ENCODE measurements at places on chromosomes 2 and 18.

GRCh38 chr2:212392043-212392442, 146.6 kb downstream of the ERBB4 start:
- DNase-seq = no peak

GRCh38 chr2:218734190-218734975, 23.7 kb downstream of the TTLL4 start:
- no peak for DNase-seq

GRCh38 chr2:176729706-176730569, 460.7 kb downstream of the MTX2 start:
- no peak for DNase-seq

GRCh38 chr2:148524519-148524919, 120.0 kb upstream of the EPC2 start:
- peak; percentile 41 for DNase-seq

- DNase-seq = no peak
These were observed 194.4 kb upstream of the SPRED2 start for GRCh38 chr2:65626831-65627230.

DNA sequence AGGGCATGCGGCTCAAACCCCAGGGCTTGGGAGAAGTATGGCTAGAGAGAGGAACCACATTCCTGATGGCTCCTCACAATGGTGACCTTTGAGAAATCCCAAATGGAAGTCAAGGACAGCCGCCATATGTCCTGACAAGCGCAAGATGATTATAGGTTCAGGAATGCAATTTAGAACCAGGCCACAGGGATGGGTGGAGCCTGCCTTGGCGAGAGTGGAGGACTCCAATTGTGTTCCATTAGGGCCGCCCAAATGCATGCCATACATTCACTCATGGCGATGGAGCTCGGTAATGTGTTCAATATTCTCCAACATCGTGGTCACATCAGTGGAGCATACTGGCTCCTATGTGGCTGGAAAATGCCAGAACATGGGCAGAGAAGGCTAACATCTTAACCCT, 662.9 kb upstream of the ID2 start:
- no peak for DNase-seq

- DNase-seq = peak; percentile 87
These were observed at the start of gene SCRN3 for GRCh38 chr2:174395284-174395968. TSS of gene SCRN3 (plus strand) at chr2:174395730. CDS start at chr2:174398284, 2,554 bp downstream.

DNA sequence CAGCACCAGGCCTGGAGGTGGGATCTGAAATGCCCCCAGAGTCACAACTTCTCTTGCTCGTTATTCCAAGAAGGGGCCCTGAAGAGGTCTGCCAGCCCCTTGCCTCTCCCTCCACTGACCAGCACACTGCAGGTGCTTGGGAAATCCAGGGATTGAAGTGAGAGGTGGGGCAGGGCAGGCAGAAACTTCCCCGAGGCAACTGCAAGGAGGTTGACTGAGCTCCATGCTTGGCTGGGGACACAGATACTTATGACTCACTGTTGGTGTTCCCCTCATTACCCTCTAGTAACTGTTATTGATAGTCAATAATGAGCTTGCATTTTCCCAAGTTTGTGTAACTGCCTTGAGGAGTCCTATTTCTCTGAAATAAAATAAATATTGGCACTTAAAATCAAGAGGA, 47.5 kb downstream of the MARCO start:
- DNase-seq = no peak

GRCh38 chr2:61853086-61853846, 594 bp downstream of the FAM161A start:
- DNase-seq = peak; percentile 15

DNA sequence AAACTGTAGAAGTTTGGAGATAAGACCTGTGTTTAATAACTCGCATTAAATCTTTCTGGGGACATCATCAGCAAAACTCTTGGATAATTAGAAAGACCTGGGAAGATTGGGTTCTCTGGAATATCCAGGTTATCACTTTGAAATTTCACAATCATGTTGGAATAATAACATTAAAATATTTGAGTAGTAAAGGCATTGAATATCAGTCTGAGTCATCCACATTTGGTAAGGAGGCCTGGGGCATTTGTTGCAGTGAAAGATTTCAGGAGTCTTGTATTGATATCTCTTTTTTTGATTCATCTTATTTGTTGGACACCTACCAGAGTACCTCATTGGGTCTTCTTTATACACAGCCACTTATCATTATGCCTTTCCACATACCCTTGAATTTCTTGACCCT, 95.9 kb downstream of the EPB41L5 start:
- DNase-seq = no peak

- peak; percentile 68 for DNase-seq
These were observed 9.1 kb upstream of the ARID5A start for GRCh38 chr2:96527286-96528005.

DNA sequence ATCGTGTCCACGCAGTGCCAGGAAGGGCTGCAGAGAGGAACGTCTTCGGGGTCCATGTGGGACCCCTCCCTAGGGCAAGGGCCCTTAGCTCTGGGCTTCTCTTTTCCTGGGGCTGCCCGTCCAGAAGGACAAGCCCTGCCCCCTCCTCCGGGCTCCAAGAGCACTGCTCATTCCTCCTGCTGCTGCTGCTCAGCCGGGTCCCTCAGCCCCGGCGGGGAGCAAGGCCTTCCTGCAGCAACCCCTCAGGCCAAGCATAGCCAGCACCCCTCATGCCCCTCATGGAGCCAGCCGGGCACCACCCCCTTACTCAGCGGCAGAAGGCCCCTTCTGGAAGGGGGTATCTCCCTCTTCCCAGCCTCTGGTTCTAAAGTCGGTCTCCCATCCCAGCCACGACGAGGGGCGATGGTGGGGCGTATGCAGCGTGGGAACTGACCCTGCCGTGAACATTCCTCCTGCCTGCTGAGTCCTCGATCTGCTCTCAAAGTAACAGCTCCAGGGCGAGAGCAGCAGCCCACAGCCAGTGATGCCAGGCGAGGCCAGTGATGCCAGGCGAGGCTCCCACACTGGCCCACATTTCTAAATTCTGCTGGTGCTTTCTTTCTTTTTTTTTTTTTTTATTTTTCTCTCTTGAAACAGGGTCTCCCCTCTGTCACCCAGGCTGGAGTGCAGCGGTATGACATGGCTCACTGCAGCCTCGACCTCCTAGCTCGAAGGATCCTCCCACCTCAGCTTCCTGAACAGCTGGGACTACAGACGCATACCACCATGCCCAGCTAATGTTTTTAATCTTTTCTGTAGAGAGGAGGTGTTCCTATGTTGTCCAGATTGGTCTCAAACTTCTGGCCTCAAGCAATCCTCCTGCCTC, 99.7 kb downstream of the HDAC4 start:
- no peak for DNase-seq

- DNase-seq = no peak
These were observed 128.6 kb downstream of the ZNF532 start for GRCh38 chr18:58993260-58993659.

DNA sequence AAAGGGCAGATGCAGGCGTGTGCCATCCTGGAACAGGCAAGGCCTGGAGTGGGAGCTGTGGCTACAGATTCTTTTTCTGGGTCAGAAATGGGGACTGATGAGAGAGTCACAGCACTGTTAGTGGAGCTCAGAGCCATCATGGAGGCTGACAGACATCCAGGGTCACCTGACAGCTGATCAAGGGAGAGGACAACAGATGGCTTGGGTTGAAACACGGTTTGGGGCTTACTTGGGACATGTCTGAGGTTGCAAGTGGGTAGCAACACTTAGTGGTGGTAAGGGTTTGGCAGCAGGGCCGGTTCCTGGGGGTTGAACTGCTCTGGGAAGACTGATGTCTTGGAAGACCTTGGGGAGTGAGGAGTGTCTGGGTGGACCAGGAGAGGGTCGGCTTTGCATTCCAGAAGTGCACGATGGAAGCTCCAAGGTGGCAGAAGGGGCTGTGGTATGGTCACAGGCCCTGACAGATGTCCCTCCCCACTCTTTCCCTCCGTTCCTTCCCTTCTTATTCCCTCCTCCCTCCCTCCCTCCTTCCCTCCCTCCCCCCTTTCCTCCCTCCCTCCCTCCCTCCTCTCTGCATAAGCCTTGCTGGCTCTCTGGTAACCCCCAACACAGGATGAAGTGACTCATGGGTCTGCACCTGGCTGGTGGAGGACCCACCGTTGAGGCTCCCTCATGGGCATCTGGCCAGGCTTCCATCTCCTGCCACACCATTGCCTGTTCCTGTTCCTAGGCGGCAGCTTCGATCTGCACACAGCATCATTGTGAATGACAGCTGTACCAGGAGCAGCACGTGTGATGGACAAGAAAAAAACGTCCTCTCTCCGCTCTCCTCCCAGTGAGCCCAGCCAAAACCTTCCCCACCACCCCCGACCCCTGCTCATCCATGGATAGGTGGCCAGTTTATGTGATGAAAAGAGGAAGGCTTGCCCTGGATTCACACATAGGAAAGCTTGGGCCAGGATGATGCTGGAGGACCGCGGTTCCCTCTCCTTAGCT, 63.8 kb upstream of the RPL31 start:
- DNase-seq = no peak

DNA sequence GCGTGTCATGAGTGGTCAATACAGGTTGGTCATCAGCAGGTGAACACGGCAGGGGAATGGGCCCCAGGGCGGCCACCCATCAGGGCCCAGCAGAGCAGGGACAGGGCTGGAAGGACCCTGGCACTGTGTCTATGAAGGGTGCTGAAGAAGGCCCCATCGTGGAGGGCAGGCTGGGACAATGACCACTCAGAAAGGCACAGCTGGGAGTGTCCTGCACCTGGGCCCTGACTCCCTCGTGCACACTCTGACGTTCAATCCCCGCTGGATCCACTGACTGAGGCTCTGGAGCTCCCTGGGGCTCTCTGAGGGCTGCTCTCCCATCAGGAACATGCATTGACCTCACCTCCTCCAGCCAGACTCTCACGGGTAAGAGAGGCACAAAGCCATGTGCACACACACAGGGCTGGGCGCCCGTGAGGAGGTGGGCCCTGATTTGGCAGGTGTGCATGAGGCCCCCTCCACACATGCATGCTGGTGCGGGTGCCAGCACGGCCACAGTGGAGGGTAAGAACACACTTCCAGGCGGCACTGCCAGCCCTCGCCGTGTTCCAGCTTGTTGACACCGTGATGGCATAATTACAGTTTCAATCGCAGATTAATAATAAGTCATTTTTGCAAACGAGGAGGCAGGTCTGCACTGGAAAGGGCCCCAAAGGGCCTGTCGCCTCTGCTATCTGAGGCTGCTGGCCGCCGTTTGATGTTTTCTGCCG, 58.5 kb downstream of the SMAD7 start:
- DNase-seq = no peak

GRCh38 chr2:12008425-12009061, 262.1 kb downstream of the LPIN1 start:
- DNase-seq = peak; percentile 80

- DNase-seq = no peak
These were observed 174.8 kb downstream of the HDAC4 start for GRCh38 chr2:239225871-239226561.

- DNase-seq = no peak
These were observed 30.0 kb upstream of the NFATC1 start for GRCh38 chr18:79365701-79366100.

GRCh38 chr2:76985387-76986136, 536.6 kb downstream of the LRRTM4 start:
- no peak for DNase-seq

GRCh38 chr2:219254590-219255201, 978 bp upstream of the TUBA4A start:
- peak; percentile 68 for DNase-seq

DNA sequence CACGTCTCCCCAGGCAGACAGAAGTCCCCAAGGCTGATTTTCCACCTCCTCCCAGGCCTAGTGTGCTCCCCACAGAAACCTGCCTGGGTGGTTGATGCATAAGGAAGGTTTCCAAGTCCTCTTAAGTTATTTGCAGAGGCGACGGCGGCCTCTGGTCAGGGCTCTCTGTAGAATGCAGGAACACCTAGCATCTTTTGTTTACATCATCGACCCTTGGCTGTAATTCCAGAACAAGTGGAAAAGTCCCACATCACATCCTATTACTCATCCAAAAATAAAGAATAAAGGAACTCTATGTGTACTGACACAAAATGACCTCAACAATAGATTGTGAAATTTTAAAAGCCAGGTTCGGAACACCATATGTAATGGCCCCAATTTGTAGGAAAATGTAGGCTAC, 211.1 kb downstream of the ALPK2 start:
- no peak for DNase-seq

- no peak for DNase-seq
These were observed 440.5 kb downstream of the NUP35 start for GRCh38 chr2:183564726-183565125.

DNA sequence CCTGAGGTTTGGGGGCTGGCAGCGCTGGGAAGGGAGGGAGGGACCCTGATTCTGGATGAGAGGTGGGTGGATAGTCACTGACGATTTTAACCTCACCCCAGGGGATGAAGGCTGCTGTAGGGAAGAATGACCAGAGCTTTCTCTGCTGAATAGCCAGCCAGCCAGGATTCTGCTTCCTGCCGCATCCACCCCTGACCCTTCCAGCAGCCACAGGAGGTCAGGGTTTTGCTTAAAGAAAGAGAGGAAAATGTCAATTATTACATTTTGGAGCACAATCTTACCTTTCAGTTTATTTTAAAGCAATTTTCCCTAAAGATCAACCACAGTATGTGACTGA, 217.7 kb downstream of the GBX2 start:
- DNase-seq = no peak

DNA sequence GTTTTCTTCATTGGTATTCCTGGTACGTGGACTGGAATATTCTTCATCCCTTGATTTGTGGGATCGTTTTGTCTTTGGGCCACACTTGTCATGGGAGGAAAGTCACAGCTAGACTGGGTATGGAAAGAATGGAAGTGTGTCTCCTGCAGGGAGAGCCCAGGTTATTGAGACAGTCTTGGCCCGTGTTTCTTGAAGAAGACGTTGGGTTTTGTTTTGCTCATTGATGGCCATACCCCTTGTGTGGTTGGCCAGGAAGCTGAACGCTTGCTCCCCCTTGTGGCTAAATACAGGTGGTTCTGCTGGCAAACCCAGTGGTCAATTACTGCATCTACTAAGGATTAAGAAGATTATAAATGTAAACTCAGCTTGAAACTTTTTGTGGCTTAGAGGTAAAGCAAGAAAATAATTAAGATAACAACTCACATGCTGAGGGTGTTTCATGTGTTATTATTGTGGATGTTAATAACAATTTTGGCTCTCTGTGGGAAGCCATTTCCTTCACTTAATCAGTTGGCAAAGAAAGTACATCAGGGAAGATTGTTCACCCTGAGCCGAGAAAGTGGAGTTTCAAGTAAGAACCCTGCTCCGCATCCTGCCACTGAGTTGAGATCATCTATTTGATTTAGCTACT, 91.8 kb downstream of the NEDD4L start:
- peak; percentile 84 for DNase-seq

Data from OCI-M1 (cell line).